ENCODE measurements at places on chromosomes 2 and 18.

DNA sequence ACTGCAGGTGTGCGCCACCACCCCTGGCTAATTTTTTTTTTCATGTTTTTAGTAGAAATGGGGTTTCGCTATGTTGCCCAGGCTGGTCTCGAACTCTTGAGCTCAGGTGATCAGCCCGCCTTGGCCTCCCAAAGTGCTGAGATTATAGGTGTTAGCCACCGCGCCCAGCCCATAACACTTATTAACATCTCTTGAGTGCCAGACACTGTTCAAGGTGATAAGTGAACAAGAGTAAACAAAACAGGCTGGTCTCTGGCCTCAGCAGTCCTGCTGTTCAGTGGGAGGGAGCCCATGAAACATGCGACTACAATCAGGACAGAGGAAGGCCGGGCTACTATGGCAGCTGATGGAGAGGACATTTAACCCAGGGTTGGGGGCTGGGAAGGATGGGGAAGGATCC is 42.3 kb downstream of the KCTD1 start:
- no peak for DNase-seq

GRCh38 chr2:209424199-209424701 is 403 bp downstream of the MAP2 start:
- peak; percentile 73 for DNase-seq

GRCh38 chr2:128301021-128301420 is 17.6 kb downstream of the HS6ST1 start:
- DNase-seq: no peak

DNA sequence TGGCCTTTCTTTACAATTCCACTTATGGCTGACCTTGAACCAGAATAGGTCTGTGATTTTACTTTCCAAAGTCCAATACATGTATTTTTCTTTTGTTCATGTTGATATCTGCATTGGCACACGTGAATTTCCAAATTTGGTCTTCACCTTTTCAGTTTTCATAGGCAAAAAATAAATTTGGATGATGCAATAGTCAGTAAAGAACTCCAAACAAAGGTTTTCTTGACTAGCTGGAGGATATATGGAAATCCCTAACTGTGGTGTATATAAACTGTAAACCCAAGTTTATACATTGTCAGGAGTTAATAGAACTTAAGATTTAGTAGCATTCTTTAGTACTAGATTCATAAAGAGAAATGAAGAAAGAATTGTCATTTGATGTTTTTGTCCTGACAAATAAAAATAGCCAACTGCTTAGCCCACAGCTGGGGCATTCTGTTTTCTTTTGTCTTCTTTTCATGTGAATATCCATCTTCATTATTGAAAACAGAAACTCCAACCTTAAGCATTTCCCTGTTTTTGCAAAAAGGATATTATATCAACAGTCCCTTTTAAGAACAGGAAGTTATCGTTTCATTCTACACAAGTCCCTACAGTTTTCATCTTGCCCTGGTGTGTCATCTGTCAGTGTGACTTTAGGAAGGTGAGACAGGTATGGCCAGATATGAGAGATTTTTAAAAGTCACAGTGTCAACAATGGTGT is 132.9 kb downstream of the BCL2 start:
- DNase-seq: no peak

DNA sequence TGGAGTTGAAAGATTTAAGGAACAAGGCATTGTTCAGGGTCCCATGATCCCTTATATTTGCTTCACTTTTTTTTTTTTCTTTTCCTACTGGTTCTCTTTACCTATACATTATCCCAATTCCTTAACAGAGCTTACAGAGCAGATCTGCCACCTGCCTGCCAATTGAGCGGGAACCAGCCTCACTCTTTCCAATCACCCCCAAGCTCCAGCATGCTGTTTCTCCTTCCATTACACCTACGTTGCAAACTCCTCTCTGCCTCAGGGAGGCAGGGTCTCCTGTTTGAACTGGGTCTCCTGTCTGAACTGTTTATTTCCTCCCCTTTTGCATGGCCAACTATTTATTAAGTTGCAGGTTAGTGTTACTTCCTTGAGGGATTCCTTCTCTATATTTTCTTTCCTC is 77.2 kb upstream of the SLC38A11 start:
- DNase-seq: no peak

DNA sequence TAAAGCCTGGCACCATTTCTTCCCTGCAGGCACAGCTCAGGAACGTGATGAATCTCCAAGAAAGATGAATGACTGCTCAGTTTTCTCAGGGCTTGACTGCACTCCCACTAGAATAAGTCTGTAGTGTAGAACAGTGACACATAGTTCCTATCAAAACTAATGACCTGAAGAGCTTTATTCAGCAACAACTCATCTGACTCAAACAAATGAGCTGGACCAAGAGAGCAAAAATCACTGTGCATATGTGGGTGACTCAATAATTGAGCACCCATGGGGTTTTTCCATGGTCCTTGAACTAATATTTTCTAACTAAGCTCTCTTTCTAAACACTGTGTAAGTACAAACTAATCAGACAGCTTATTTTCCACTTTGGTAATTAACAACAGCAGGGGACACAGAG is 61.1 kb upstream of the XDH start:
- DNase-seq: no peak

DNA sequence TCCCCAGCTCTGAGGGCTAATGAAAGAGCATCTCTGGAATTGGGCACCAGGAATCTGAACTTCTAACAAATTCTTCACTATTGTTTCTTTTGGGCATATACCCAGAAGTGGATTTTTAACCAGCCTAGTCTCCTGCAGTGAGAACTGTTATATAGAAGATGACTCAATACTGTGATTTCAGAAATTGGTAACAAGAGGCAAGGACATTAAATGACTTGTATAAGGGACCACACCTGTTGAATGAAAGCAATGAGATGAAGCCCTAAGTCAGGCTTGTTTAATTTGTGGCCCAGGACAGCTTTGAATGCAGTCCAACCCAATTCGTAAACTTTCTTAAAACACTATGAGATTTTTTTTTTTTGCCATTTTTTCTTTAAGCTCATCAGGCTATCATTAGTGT is 57.9 kb downstream of the EPC2 start:
- DNase-seq: no peak

- no peak for DNase-seq
These were observed 7.2 kb upstream of the ITGA6 start for GRCh38 chr2:172420216-172420615.

- no peak for DNase-seq
These were observed 484.3 kb upstream of the LRATD1 start for GRCh38 chr2:14148216-14148615.

- DNase-seq: no peak
These were observed 825 bp downstream of the GRB14 start for GRCh38 chr2:164620457-164620856.

GRCh38 chr2:150351922-150352321 is 135.5 kb downstream of the RND3 start:
- DNase-seq: no peak

- no peak for DNase-seq
These were observed 153.5 kb upstream of the ALKAL2 start for GRCh38 chr2:441258-442022.

DNA sequence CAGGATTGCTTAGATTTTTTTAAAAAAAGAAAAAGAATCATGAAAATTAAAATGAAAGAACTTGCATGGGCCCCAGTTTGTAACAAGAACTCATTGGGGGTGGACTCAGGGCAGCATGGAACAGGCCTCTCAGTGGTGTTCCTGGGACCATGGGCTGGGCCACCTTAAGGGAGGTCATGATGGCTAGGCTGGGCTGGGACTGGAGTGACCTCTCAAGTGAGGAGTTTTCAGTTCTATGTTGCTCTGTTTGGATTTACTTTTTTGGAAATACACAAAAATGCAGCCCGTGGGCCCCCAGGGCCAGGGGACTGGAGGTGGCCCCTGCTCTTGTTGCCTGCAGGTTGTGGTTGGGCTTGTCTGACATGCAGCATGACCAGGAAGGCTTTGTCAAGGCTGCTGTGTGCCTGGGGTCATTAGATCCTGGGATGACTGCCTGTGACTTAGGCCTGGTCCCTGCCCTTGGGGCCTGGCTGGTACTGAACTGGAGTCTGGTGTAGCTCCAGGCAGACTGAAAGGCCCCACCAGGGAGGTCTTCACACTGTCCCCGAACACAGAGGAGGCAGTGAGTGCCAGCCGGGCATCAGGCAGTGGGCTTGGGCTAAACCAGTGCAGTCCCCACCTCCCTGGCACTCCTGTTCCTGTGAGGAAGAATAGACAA is 115.6 kb downstream of the GLI2 start:
- no peak for DNase-seq

DNA sequence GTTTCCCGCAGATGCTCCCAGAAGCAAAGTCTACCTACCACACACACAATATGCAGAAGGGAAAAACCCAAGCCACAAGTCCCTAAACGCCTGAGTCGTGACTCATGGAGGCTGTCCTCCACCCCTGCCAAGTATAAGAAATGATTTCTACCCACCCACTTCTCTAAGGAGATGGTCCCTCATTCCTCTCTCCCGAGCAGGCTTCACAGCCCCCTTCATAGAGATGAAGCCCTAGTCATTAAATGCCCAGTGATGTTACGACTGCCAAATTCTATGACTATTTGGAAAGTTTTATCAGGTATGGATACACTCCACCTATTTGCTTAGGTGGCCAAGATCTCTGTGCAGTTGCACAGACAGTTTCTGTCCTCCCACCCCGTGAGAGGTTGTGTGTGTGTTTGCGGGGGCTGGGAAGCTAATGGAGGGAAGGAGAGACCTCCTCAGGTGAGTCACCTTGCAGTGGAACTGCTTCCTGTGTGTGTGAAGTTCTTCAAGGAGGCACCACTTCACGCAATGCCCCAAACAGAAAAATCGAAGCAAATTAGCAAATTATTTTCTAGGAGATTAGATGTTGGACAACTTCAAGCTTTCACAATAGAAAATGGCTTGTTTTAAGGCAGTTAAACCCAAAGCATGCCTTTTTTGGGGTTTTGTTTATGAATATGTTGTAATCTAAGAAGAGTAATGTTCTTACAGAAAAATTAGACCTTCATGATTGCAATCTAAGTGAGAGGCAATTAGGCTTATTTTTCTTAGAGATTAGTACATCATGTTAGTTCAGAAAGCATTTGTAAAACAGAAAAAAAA is 175.2 kb downstream of the TGIF1 start:
- DNase-seq: no peak

DNA sequence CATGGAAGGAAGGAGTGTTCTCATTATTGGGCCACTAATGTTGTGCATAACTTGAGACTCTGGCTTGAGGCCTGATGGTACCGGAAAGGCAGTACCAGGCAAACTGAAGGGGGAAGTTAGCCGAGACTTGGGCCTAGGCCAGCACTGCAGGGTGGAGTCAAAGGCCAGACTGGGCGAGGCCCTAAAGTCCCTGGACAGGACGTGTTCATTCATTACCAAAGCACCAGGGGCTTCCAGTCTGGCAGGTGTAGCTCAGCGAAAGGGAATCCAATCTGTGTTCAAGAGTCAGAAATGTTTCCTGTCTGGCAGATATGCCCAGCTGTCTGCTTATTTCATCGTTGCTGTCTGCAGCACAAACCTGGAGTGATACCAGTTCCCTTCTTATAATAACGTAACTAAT is 4.7 kb upstream of the ITSN2 start:
- DNase-seq: peak; percentile 65

GRCh38 chr18:61852496-61852895 is 40.3 kb downstream of the RNF152 start:
- no peak for DNase-seq

DNA sequence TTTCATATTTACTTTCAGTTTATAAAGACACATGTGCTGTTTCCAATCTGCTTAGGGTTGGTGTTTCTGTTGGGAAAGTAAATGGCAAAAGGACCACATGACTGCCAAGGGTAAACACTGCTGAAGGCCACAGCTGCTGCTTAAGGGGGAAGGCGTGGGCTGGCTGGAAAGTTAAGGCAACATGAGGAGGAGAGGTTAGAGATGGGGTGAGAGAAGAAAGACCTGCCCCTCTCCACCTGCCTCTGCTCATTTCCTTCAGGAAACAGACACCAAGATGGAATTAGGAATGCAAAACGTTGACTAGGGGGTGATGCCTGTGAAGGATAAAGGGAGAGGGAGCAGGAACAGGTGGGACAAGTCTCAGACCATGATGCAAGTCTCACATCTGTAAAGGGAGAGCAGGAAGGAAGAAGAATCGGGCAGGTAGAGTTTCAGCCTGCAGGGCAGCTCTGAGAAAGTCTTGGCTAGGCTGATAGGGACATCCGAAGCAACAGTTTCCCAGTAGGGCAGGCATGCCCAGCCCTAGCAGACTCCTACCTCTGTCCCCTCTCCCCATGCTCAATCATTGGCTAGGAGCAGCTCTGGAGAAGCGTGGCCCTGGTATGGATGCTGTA is 86.0 kb downstream of the CDC42EP3 start:
- DNase-seq: peak; percentile 24

Data from NCI-H748 treated with DMSO at 0.1 percent for 48 hours (cell line).